ENCODE measurements at places on chromosomes 2 and 18.

GRCh38 chr18:39172695-39173421 lies 1607.3 kb upstream of the CELF4 start:
- no peak for DNase-seq

GRCh38 chr2:2075875-2076529 lies 255.1 kb downstream of the MYT1L start:
- DNase-seq: no peak

DNA sequence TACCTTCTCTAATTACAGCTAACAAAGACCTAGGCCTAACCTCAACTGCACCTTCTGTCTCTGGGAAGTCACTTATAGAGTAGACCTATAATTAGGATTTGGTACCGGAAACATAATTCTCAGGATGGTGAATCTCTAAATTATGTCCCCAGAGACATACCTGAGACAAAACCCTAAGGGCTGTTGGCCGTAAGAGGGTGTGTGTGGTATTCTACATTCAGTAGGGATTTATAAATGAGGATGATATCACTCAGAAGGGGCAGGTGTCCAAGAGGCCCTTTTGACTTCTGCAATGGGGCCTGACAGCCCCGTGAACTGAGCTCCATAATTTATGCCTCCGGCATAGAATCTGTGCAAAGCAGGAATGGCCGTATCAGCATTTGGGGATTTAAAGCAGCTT lies 13.5 kb upstream of the DARS1 start:
- DNase-seq: no peak

DNA sequence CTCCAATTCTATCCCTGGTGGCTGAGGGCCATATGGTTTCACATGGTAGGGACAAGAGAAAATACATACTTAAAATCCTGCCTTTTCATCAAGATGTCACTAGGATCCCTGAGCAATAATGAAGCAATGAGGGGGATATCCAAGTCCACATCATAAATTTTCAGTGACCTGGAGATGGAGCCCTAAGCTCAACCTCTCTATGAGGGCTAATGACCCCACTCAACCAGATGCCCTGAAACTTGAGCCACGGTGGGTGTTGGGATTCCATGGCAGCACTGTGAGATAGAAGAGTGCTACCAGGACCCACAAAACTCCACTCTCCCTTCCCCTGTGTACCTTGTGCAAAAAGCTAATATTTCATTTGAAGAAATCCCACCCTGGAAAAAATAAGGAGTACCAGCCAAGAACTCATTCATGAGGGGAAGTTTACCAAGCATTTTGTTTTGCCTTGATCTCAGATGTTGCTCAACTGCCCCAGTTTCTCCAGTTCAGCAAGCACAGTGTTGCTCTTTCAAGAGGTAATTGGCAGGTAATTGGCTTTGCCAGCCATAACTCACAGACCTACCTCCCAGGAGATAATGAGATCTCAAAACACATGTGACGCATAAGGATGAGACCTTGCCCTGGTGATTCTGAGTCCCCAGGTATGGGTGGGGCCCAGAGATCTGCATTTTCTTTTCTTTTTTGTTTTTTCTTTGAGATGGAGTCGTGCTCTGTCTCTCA lies 51.0 kb upstream of the TTC39C start:
- DNase-seq: no peak

- no peak for DNase-seq
These were observed 19.7 kb downstream of the SH3BP4 start for GRCh38 chr2:234971496-234971895.

DNA sequence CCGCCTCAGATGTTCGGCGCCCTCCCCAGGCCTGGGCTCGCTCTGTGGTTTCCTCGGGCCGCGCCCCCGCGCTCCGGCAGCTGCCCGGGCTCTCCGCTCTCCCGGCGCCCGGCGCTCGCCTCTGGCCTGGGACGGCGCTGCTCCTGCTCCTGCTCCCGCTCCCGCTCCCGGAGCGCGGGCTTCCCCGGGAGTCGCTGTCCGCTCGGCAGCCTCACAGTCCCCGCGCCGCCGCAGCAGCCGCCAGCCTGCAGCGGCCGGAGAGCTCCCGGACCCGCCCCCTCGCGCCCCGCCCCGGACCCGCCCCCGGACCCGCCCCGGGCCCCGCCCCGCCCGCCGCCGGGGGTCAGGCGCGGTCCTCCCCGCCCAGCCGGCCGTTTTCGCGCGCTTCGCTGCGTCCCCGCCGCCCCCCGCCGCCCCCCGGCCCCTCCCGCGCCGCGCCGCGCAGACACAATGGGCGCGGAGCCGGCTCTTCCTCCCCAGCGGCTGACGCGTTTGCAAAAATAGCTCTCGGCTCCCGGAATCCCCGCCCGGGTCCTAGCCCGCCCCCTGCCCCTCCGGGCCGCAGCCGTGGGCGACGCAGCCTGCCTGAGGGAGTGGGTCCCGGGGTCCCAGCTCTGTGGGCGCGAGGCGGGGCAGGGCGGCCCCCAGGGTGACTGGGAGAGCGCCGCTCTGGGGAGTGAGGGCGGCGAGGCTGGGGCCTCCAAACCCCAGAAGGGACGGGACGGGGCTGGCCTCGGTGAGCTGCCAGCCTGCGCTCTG lies at the start of gene ARL4C:
TSS of gene ARL4C (minus strand) at position 247 of the 759 bp plus-strand sequence. CDS start 495 bp downstream, outside the sequence.
- DNase-seq: peak; percentile 75

DNA sequence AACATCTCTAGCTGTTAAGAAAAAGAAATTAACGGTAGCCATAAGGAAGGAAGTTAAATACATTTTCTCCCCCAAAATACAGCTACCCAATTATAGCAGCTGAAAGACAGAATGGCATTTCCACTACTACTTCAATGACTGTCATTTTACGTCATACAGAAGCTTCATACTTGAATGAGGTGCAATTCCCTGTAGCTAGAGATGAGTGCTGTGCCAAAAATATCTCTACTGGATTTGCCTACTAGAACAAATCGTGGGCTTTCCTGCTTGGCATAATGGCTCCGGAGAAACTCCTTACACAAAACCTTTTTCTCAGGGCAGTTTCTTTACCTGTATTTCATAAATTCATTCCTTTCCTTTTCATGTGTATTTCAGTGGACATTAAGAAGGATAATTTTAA lies 36.3 kb upstream of the NRXN1 start:
- DNase-seq: no peak

- no peak for DNase-seq
These were observed 118.5 kb upstream of the HDAC4 start for GRCh38 chr2:239519089-239519920.

GRCh38 chr2:65164426-65164891 lies 34.6 kb upstream of the RAB1A start:
- DNase-seq: no peak

- DNase-seq: no peak
These were observed 14.3 kb upstream of the CCDC85A start for GRCh38 chr2:56169521-56169920.

DNA sequence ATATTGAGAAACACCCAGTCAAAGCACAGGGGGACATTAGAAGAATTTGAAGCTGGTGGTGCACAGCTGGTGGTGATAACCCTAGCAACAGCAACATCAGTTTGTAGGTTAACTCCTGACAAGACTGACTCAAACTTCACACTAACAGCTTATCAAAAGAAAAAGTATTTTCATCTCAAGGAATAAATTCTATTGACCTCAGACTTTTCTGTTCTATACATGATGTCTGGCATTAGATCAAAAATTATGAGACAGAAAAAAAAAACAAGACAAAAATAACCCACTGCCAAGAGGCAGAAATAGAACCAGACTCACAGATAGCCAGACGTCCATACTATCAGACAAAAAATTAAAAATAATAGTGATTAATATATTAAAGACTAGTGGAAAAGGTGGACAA lies 126.1 kb downstream of the COL6A3 start:
- no peak for DNase-seq

DNA sequence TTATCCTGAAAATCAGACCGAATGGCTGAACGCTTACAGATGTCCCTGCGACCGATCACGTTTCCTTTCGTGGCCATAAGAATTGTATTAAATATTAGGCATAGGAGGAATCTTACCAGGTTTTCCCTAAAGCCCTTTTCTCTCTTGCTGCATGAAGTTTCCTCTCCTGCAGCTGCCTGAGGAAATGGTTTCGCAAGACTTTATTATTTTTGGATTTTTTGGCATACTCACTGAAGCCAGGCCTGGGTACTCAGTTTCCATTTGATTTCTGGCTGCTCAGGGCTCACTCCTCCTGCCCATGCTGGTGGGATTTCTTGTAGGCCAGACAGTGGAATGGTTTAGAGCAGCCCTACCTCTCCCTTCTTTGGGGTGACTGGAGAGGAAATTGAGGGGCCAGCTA lies 114.0 kb downstream of the KLHL29 start:
- no peak for DNase-seq

- DNase-seq: no peak
These were observed 16.3 kb downstream of the HS1BP3 start for GRCh38 chr2:20634507-20635112.

All from activated gamma-delta T cell (primary cell).